ENCODE measurements at places on chromosomes 2 and 18.

DNA sequence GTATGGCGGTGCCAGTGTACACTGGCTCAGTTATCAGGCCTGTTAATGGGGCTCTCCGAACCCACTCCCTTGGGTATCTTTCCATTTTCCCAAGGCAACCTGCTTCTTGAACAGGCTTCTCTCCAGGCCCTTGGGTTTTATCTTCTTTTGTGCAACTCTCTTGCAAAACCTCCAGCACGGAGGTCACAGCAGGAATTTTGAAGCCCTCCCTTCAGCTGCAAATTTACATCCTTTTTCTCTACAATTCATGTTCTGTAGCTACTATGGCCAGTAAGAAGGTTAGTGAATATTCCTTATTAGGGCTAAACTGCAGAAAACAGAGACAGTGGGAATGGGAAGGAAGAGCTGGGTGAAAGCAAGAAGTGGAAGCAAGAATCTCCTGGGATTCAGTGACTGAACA is 10.4 kb upstream of the NPAS2 start:
- no peak for DNase-seq

DNA sequence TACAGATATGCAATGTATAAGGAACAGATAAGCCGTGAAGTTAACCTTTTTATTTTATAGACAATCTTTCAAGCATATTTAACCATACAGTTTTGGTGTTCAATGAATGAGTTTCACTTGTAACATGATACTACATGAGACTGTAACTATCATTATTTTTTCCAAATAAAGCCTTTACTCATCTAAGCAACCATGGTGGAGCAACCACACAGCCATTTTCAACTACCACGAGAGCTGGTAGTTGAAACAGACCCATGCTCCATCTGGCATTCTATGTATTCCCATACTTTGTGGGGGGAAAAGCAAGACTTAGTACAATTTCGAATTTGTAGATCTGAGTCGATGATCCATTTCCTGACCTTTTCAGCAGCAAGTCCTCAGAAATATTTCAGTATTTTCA is 159.3 kb upstream of the RND3 start:
- DNase-seq, result no peak

- no peak for DNase-seq
Measured at GRCh38 chr18:63065172-63065571, 254.4 kb downstream of the BCL2 start.

DNA sequence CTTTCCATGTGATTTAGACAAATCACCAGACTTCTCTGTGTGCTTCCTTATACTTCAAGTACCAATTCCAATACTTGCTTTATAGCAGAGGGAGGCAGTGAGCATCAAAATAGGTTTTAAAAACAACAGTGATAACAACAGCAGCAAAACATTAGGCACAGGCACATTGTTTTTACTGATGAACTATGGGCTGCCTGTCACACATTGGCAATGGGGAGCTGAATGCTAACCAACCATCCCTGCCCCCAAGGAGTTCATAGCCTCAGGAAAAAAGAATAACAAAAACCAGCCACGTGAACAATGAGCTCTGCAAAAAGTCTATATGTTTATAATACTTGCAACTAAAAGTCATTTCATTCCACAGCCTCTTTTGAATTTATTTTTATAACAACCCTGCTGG is 287.9 kb upstream of the TRIB2 start:
- DNase-seq, result no peak

DNA sequence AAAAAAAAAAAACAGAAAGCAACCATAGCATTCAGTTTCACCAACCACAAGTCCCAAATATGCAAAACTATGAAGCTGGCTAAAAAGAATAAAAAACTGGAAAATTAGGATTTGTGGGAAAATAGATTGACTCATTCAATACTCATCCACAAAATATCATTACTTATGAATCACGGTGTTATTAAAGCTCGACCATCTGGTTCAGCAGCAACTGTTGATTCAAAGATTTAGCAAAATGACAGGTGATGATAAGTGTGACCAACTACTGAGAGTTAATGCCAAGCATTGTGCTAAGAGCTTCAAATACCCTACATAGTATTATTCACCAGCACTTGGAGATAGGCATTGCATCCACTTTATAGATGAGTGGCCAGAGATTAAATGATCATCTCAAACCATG is 26.2 kb upstream of the XDH start:
- no peak for DNase-seq
